Stimulated activated CD8-positive, alpha-beta memory T cell treated with anti-CD3 and anti-CD28 coated beads, Interleukin-7, amount 100 ng/mL, for 1 hour (primary cell): ENCODE measurements at places on chromosomes 7 and 10.

DNA sequence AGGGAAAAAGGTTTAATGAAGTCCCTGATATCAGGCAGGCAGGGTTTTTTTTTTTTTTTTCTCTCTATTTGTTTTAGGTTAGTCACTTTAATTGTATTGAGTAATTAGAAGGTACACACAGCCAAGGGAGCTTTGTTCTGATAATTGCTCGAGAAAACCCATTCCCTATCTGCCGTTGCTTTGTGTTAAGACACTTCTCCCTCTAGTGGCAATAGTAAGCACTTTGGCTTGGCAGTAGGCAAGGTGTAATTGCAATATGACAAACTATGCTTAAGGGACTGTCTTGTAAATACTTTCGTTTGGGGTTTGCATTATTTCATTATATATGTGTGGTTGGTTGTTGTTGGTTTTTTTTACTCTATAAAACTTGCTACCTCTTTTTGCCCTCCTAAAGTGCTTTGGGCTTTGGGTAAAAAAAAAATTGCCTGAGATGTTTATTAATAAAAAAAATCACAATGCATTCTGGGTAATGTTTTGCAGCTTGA lies 113.4 kb downstream of the BTRC start:
- DNase-seq, result no peak

- no peak for DNase-seq
Measured at GRCh38 chr7:28573059-28573553, 160.8 kb downstream of the CREB5 start.

- DNase-seq, result no peak
Measured at GRCh38 chr7:151490456-151491105, 29.1 kb downstream of the RHEB start.

DNA sequence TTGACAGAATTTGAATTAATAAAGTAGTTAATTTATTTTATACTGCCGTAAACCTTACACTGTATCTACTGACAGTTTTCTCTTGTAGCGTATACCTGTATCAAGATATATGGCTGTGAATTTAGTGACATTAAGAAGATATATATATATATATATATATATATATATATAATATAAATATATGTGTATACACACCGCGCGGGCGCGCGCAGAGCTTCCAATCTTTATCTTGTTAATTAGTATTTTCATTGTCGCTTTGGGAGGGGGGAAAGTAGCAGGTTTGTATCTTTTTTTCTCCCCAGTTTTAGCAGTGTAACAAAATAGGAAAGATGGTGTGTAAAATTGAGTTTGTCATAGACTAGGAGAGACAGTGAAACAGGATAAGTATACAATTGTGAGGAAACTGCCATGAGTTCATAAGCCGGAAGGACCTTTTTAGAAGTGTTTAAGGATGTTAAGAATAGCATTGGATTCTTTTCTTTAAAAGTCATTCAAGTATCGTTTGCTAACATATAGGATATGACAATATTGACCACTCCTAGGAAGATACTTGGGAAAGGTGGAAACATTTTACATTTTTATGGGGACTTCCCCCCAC lies 2.0 kb downstream of the PLEKHA1 start:
- DNase-seq, result no peak

DNA sequence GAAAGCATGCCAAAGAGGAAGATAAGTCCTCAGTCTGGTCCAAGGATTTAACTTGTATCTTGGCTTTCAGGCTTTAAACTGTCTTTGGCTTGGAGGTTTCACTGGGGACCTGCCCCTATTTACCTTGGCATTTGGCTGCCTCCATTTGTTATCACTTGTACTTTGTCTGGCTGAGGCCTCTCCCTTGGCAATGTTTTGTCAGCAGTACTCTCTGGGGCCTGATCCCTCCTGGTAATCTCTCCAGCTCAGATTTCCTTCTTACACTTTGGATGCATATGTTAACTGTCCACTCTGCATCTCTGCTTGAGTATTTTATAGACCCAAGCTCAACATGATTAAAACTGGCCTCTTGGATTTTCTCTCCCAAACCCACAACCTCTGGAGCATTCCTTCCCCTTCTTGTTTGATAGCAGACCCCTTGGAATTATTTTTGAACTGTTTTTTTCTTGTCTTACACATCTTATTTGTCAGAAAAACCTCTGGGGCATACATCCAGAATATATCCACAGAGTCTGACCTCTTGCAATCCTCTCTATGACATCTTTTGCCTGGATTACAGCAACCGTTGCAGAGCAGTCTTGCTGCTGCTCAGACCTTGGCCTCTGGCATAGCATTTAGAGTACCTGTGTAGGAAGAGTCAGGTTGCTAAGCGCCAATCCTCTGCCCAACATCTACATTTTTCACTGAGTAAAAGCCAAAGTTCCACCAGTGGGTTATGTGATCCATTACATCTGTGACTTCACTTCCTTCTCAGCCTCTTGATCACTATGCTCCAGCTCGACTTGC lies 35.2 kb downstream of the ZNF487 start:
- DNase-seq, result no peak

DNA sequence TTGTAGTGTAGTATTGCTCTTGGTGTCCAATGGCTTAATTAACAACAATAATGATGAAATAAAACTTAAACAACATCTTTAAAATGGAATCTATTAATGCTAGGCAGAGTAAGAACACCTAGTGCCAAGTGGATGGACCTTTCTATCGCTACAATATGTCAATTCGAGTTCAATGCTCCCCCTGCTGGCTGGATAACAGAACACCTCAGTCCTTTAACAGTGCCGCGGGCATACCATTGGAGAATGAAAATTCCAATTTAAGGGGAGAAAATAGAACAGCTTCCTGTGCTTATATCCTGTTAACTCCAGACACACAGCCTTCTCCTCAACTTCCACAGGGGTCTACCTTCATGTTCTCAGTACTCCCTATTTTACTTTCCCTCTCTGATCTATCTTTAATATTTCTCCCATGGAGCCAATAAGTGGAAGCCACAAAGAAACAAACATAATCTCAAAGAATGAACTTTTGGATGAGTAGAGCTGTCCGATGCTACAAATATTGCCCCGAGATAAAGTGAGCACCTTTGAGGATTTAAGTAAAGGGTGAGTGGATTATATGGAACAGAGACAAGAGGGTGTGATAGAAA lies 41.4 kb downstream of the COL1A2 start:
- DNase-seq, result peak; percentile 6

- DNase-seq, result no peak
Measured at GRCh38 chr7:102103027-102103372, 183.7 kb upstream of the SH2B2 start.

DNA sequence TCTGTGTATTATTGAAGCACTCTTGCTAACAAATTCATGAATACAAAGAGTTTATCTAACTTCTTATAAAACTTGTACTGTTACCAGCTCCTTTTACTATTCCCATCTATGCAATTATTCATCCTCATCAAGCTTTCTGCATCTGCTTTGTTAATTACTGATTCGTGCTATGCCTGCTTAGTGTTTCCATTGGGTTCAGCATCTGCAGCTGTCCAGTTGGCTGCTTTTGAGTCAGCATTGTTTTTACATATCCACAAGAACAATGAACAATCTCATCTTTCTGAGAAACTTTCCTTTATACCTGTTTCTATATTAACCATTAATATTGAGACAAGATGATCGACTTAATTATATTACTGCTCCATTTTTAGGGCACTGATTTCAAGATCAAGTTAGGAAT lies 19.6 kb upstream of the ANLN start:
- no peak for DNase-seq

- no peak for DNase-seq
Measured at GRCh38 chr7:376306-377079, 86.5 kb downstream of the FOXL3 start.

GRCh38 chr10:85319826-85320225 lies 991.4 kb downstream of the CCSER2 start:
- DNase-seq, result no peak

DNA sequence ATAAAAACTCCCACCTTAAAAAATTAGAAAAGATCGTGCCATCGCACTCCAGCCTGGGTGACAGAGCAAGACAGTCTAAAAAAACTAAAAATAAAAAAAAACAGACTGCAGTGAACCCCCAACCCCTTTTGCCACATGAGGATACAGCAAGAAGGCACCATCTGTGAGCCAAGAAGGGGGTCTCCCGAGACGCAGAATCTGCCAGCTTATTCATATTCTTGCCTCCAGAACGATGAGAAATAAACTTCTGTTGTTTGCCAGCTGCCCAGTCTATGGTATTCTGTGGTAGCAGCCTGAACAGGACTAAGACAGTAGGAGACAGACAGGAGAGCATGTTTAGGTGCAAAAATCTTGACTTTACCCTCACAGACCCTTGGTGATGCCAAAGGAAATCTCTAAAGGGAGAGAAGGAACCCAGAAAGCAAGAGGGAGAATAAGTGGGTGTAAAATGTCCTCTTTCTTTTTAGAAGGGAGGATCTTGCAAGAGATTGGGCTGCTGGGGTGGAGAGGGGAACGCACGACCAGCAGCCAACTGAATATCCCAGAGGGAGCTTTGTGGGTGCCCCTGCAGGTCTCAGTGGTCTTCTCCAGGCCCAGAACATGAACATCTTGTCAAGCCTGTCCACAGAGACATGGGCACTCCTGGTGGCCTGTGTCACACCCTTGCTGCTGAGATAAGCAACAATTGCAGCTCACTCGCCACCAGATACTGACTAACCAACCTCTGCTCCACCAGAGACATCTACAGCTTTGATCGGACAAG lies 400.7 kb upstream of the FOXK1 start:
- no peak for DNase-seq

DNA sequence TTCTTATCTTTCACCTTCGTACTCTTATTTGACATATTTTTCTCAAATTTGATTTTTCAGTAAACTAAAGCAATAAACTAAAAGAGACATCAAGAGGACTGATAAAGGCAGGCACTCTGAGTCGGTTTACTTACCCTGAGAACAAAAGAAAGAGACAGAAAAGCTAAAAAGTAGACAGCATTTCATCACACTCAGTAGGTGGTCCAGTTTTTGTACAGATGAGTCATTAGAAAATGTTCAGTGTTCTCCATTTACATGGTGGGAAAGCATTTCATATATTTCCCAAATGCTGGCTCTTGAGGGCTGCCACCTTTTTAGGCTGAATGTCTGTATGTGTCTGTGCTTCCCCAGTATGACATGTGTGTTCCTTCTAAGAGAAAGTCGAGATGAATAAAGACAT lies 52.7 kb downstream of the NHLRC2 start:
- no peak for DNase-seq

DNA sequence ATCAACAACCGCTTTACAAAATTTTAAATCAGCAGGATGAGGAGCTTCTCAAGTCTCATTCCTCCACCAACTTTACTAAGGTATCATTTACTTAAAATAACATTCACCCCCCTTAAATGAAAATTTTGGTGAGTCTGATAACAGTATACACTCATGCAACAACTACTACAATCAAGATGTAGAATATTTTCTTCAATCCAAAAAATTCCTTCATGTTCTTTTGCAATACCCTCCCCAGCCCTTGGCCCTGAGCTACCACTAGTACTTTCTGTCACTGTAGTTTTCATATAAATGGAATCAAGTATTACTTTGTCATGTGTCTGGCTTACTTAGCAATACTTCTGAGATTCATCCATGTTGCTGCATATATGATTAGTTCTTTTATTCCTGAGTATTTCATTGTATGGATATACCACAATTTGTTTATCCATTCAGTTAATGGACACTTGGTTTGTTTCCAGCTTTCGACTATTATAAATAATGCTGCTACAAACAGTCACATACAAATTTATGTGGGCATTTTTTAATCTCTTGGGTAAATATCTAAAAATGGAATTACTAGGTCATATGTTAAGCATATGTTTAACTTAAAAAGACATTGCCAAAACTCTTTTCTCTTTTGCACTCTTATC lies 43.0 kb downstream of the NT5C2 start:
- DNase-seq, result no peak

- no peak for DNase-seq
Measured at GRCh38 chr7:133052401-133052756, 29.5 kb downstream of the CHCHD3 start.

- no peak for DNase-seq
Measured at GRCh38 chr10:126736727-126737126, 66.2 kb upstream of the C10orf90 start.

DNA sequence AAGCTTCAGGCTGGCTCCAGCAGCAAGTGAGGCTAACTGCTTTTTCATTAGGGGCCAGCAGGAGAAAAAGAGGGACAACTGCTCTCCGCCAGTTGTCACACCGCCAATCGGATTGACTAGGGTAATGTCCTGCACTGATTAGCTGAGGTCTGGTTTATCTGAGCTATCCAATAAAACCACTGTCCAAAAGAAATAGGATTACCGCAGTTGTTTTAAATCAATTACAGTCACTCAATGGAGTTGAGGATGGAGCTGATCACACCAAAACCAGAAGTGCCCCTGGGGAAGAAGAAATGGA lies 351.4 kb upstream of the NPVF start:
- no peak for DNase-seq

DNA sequence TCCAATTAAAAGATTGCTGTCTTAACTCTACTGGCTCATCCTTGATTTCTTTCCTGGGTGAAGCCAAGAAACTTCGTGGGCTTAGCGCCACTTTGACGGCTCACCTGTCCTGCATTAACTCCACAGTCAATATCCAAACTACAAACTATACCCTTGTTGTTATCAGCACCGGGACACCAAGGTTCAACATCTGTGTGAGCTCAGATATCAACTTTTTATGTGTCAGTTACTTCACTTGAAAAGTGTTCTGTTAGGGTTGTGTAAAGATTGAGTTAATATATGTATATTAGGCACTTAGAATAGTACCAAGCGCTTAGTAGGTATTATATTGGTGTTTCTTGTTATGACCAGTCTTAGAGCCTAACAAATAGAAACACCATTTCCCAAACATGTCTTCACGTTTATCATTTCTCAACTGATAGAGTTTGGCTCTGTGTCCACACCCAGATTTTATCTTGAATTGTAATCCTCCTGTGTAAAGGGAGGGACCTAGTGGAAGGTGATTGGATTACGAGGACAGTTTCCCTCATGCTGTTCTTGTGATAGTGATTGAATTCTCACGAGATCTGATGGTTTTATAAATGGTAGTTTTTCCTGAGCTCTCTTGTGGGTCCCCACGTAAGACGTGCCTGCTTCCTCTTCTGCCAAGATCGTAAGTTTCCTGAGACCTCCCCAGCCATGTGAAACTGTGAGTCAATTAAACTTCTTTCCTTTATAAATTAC lies 19.0 kb upstream of the ST8SIA6 start:
- no peak for DNase-seq

DNA sequence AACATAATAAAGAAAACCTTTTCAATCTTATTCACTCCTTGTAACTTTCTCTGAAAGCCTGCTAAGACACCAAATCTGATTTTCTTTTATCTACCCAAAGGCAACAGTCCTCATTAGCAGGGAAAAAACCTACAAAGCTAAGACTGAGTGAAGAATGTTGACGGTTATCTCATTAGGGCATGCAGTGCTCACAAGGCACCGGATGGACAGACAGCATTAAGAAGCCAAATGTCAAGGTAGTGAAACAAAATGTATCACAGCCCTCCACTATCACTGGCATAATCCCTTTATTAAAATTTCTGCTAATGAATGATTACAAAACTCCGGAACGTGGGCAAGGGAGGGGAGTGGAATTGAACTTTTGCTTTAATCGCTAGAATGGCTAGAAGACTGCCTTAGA lies 442.8 kb downstream of the NEBL start:
- DNase-seq, result no peak

DNA sequence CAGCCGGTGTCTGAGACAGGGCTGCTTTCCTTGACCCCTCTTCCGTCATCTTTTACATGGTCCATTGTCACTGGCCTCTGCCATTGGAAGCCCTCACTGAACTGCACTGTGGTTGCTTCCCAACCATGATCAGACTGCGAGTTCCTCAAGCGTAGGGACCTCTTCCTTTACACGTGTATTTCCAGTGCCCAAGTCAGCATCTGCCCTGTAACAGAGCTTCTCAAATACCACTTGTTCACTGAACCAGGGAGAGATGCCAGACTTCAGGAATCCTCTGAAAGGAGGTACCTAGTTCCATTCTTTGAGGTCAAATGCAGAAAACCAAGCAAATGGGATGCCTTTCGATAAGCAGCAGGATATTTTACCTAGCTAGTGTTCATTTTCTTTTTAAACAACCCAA lies 145.1 kb downstream of the NRP1 start:
- no peak for DNase-seq
